ENCODE measurements at places on chromosomes 5 and 9.

DNA sequence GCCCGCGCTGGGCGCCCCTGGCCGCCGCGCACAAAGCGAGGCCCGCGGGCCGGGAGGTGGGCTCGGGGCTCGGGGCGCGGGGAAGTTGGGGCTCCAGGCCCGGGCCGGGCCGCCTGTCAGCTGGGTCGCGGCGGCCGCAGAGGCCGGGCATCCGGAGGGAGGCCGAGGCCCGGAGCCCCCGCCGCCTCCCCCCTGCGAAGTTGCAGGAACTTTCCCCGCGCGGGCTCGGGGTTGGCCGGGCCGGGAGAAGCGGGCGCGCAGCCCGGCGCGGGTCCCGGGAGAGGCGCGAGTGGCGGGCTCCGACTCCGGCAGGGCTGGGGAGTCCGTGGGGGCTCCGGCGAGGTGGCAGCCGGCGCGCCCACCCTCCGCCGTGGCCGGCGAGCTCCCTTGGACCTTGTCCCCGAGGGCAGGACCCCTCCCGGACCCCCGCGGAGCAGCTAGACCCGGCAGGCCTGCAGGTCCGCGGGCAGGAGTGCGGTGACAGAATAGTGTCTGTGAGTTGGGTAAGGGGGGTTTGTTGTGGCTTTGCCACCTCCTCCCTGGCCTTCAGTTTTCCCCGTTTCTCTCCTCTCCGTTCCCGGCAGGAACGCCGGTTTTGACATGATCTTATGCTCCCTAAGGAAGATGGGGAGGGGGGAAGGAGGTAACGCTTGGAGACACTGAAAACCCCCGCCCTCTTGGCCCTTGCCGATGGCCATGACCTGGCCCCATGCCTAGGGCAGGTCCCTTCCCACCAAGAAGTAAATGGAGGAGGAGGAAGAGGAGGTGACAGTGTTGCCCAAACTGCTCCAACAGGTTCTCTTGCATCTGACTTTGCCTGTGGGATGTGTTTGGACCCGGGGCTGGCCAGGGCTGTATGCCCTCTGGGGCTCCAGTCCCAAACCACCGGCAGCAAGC lies 942 bp downstream of the PHF2 start:
- no peak for DNase-seq

DNA sequence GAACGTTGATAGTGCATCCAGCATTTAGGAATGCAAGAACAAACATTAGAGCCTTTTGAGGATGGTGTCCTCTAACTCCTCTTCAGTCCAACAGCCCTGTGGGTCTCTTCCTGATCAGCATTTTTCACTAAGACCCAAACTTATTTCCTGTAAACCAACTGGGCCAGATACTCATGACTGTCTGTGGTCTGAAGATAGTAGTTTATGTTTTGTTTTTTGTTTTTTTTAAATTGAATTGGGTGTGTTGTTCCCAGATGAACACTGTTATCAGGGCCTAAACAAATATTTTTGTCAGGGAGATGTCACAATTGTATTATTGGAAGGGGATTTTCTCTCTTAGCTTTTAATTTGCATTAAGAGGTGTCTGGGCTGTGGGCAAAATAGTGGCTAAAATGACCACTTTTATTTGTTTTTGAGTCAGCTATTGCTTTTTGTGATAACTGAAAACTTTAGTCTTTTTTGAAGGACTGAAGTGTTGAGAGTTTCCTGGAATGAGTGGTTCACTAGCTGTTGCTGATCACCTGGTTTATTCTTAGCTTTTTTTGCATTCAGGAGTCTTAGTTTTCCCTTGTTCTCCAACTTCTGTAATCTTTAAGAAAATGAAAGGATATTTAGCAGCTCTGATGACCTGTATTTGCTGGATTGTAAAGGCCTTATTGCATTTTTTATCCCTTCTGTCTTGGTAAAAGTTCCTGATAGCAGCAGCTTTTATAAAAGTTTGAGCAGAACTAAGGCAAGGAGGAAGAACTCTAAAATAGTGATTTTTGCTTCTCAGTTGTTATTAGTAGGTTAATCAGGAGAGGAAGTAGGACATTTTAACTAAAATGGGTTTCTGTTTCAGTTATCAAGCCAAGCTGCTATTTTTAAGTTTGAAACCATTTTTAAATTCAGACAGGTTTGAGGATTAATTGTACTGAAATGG lies 5.5 kb downstream of the MAN2A1 start:
- no peak for DNase-seq

DNA sequence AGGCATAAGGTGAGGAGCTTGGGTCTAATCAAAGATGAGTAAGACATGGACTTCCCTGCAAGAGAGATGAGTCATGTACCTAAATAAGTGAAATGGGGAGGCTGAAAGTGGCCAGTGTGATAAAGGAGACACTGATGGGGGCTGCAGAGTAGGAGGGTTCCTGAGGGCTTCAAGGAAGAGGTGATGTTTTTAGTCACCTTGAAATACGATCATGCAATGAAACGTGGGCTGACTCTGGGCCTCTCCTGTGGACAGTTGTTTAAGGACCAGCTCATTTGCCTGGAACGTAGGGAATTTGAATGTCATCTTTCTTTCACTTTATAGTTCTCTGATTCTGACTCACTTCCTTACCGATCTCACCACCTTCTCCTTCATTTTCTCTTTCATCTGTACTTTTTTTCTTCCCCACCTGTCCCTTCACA lies 49.6 kb upstream of the CPLX2 start:
- DNase-seq = no peak

DNA sequence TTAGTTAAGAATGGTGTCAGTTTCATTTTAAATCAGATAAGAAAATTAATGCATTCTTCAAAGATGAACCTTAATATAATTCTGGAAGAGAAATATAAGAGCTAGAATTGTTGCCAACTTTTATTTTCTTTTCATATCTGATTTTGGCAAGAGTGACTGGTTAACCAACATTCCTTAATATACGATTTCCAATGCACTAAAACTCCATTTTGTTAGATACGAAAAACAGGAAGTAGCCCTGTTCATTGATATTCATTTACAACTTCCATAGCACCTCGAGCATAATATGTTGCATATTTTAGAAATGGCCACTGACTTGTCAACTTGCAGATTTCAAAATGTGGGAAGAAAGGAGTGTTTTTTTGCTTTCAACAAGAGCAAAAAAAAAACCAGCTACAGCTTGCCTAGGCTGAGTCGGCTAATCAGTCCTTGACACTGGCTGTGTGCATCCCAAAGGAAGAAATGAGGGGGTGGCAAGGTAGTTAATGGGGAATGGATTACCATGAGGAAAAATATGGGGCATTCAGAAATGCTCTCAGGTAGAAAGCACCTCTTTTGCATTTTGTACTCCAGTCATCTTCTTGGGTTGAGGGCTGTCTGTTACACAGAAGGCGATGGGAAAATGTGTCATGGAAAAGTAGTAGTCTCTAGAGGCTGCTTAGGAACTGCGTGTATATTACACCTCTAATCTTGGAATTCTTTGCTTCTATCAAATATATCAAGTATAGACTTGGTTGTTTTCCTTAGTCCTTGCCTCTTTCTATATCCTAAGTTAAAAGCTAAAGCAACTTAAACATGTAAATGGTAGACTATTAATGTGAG lies 3.9 kb downstream of the MAP3K1 start:
- no peak for DNase-seq

GRCh38 chr5:15499528-15500324 lies at the start of gene FBXL7:
Gene FBXL7, plus strand, starts transcription at chr5:15500180.
- no peak for DNase-seq

DNA sequence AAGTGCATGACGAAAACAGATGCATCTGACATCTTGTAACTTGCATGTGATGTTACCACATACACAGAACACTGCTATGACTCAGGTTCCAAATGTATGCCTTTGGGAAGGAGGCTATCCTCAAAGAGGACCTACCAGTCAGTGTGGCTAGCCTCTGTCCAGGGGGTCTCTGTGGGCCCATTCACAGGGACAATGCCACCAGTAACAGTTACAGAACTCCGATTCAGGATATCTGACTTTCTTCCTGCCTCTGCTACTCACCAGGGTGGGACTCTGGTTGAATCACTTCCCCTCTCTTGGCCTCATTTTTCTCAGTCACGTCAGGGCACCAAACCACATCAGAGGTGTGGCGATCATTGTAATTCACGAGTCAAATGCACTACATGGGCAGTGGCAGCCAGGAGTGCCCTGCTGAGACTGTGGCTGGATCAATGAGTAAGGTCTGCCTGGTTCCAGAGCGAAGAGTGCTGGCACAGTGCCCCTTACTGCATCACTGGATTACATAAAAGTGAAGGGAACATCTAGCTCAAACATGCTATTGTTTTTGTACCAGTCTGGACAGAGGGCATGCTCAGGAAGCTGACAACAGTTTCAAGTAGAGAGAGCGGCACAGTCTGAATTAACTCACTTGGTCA lies 13.2 kb downstream of the ATOX1 start:
- DNase-seq = no peak

DNA sequence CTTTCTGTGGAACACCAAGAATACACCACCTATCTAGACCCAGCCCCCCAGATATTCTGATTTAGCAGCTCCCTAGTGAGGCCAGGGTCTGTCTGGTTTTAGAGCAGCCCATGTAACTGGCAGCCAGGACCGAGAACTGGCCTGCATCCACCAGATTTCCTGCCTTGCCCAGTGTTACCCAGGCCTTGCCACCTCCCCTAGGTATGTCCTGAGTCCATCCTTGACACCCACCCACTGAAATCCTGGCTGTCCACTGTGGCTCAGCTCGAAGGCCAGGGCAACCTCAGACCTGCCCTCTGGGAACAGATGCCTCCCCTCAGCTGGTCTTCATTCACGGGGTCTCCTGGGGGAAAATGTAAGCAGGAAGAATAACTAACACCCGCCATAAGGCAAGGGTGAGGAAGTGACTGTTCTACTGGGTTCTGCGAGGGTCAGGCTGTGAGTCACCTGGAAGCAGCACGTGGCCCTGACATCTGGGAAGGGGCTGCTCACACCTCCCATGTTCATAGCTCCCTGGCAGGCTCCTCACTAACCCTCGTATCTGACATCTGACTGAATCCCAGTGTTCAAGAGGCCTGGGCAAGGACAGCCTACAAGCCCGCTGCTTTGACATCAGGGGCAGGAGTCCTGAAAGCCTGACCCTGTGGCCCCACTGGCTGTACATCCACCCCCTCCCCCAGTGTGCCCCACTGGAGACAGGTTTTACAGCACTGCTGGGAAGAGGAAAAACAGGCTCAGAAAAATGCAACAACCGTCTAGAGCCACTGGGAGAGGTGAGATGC lies 72.7 kb downstream of the SEMA4D start:
- DNase-seq = no peak

GRCh38 chr5:91645347-91645746 lies 262.2 kb upstream of the ARRDC3 start:
- no peak for DNase-seq

GRCh38 chr9:114954956-114955582 lies 24.7 kb upstream of the TNFSF8 start:
- no peak for DNase-seq

DNA sequence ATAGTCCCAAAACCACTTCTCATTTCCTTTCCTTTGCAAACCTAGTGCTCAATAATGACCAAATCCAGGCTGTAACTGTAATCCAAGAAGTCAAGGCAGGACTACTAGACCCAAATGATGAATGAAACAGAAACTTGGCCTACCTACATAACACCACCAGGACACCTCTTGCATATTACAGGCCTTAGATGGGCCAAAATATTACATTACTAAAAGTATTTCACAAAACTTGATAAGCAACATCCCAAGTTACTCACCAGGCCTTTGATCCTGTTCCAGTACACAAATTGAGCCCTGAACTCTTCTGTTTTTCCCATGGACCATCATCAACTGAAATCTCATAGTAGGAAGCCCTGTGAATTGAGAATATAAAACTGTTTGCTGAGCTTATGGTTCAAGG lies 34.8 kb downstream of the NADK2 start:
- DNase-seq = no peak

DNA sequence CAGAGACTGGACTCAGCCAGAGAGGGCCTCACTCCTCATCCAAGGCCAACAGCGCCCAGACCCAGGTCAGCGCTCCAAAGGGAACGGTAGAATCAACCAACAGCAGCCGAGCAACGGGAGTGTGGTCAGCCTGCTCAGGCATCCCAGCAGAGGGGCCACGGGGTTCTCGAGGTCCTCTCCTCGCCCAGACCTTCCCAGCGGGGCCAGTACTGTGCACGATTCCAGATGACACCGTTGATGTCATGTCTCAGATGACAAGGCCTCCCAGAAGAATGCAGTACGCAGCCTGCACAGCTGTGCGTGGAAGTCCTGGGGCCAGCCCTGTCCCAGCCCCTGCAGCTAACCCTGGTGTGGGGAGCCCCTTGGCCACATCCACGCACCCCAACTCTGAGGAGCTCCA lies 141.0 kb upstream of the PPP1R26 start:
- DNase-seq = no peak

Measured in NCI-H1930 (cell line).